ENCODE measurements at places on chromosomes 12 and 14. TPM values are rescaled to one million over a fixed set of nuclear protein-coding genes. Genes with fewer than 3 reads are reported as not detected.

DNA sequence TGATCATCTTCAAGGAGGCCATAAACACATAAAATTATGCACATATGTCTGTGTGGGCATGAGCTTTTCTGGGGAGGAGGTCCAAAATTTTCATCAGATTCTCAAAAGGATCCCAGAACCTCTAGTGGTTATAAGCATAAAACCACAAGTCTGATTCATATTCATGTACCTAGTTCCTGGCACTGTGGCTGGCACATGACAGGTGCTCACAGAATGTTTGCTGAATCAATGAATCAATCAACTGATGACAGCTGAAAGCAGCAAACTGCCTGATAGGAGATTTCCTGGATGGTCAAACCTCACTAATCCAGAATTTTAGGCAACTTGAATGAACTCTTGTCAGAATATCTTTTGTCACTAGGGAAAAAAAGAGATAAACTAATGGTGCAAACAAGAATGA is 13.5 kb upstream of the CMKLR1 start:
- no peak for DNase-seq

- no peak for DNase-seq
Observed at GRCh38 chr12:109999649-109999971, 380 bp downstream of the ANKRD13A start.

DNA sequence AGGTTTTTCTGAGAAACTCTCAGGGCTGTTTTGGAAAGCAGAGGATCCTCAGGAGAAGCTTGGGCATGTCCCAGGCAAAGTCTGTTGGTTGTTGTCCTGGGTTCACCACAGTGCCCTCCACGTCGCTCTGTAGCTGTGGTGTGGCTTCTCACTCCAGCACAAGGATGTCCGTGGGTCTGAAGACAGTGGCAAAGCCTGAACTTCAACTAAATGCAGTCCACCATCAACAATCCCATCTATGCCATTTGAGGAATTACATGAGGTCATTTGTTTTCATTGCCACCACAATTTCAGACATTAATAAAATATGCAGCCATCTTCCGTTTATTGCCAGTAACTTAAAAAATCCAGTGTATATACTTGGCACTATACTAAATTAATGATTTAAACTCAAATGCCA is 272.1 kb downstream of the LRIG3 start:
- DNase-seq = no peak

GRCh38 chr12:32881702-32882101 is 14.9 kb downstream of the PKP2 start:
- DNase-seq = no peak

DNA sequence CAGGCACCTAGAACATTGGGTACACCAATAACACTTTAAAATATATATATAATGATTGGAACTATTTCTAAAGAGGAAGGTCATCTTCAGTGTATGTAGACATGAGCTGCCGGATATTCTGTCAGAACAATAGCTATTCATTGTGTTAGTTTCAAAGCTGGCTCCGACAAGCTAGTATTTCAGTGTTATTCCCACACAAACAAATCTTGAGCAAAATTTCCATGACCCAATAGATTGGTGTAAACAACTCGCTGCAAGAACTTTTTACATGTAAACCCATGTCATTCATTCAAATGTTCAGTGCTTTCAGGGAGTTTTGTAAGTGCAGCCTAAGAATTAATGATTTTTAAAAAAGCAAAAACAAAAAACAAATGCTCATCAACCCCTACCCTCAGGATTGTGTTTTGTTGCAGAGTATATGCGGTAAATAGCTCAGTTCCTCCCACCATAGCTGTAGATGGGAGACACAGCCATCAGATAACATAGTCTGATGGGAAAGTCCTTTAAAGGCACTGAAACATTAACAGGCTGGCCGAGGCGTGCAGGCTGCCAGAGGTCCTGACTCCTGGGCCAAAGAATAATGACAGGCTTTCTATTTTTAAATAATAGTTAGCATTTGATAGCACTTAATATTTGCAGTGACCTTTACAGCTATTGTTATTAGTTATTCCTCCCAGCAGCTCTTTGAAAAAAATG is 150.3 kb upstream of the ARHGAP5 start:
- no peak for DNase-seq

HDAC7 gene
- polyA plus RNA-seq = 90.2 TPM

VASH1 gene
- polyA plus RNA-seq = 41.4 TPM

DNA sequence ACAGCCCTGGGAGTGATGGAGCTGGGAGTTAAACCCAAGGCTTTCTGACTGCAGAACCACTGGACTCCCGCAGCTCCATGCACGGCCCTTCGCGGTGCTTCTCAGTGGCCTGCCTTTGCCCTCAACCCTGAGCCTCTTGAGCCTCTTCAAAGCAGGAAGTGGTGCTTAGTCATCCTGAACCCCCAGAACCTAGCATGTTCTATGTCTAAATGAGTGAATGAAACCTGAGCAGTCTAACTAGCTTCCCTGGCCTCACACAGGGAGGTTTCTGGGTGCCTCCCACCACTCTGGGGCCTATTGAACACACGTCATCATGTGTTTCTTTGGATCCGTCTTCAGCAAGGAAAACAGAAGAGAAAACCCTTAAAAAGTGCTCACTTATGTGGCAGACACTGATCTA is 117.9 kb upstream of the SFSWAP start:
- DNase-seq = no peak

DNA sequence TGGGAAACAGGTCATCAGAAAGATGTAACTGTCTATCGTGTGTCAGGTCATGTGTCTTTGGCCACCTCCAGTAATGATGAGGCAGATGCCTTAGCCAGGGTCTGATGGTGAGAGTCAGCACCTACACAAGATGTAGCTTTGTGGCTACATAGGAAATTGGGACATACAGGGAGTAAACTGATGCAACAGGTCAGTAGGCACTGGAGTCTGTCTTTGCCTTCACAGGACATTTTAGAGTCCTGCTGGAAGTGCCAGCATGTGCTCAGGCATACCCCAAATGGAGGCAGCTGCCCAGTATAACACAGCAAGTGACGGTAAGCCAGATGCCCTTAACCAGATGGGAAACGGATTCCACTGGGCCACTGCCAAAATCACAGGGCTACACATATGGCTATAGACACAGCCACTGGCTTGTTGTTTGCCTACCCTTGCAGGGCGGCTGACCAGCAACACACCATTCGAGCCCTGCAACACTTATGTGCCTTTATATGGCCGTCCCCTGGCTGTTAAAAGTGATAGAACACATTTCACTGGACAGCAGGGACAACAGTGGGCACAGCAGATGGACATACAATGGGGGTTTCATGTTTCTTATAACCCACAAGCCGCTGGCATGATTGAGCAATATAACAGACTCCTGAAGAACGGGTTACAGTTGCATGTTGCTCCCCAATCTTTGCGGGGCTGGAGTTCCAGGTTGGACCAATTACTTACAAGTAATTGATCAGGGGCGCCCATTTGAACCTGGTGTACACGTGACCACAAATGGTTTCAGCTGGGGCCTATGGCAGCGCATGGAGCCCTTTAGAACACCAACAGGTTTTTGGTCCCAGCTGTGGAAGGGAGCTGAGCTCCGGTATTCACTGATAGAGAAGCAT is 12.9 kb upstream of the RNASE12 start:
- no peak for DNase-seq

ACOT4 gene
- 3.5 TPM for polyA plus RNA-seq

DNA sequence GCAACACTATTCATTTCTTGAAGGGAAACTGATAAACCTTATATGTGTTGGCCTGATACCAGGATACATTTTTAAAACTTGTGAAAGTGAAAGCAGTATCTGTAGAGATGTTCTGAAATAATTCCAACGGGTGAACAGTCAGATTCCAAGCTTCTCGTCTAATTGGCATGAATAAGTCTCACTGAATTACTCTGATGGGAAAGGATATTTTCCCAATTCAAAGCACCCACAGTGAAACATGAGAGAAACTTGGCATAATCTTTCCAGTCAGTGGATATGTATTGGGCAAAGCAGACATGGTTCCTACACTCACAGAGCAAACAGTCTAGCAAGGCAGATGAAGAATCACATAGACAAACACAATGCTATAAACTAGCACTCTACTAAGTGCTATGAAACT is 413.1 kb downstream of the MED13L start:
- DNase-seq = no peak

DNA sequence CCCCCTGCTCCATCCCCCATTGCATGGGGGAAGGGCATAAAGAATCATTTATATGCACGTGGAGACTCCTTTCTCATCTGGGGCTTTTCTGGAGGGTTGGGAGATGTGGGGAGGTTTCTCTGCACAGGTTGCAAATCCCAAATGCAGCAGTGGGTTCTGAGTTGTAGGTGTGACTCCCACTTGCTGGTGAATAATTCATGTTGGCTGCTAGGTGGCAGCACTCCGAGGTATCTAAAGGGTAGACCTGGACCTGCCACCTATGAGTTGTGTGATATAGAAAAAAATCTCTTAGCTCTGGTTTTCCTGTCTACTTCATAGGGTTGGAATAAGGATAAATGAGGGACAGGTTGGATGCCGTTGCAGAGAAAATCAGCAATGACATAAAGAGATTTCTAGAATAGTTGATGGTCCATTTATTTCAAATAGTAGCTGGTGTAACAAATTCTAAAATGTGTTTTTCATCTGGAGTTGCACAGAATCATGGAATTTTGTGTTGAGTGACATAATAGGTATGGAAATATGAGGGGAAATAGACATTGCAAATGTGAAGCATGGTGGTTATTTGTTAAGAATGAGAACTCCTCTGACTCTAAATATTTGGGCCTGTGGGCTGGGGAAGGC is 4.6 kb downstream of the MARCHF9 start:
- DNase-seq = no peak

- no peak for DNase-seq
Observed at GRCh38 chr14:89158701-89159100, 258.3 kb downstream of the FOXN3 start.

GRCh38 chr12:52906191-52906601 is 1.3 kb upstream of the KRT8 start:
- DNase-seq = no peak

SUSD6 gene
- 22.8 TPM for polyA plus RNA-seq

- no peak for DNase-seq
Observed at GRCh38 chr14:92579244-92579936, 65.8 kb downstream of the RIN3 start.

DNA sequence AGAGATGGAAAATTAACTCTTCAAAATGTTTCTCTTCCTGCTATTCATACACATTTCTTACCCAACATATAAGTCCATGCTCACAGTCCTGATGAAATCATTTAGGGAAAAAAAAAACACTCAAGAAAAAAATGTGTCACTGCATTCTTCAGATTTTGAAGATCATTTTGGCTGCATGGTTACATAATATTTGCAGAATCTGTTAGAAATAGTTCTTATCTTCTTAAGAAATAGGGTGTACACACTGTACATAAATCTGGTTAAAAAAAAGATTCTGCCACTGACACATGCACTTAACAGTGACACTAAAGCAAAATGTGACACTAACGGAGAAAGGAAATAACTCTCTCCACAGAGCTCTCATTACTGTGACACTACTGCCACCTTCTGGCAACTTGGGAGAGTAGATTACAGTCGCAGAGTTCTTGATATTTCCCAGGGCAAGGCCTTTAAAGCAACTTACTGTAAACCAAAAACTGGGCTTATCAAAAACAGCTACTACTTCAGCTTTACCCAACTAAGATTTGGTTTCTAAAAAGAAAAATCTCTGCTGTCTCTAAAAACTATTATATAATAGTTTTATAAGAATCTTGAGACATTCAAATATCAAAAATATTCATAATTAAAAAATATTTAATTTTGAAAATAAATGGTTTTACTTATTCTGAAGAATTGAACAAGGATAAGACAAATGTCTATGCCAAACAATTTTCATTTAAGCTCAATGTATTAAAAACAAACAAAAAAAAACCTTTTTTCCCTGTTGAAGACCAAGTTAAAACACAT is 65.0 kb downstream of the SETD3 start:
- peak; percentile 90 for DNase-seq

GRCh38 chr14:24843494-24843893 is 206.5 kb downstream of the STXBP6 start:
- DNase-seq = no peak

MYF5 gene
- polyA plus RNA-seq = 0.10 TPM

IL25 gene
- not detected for polyA plus RNA-seq

DNA sequence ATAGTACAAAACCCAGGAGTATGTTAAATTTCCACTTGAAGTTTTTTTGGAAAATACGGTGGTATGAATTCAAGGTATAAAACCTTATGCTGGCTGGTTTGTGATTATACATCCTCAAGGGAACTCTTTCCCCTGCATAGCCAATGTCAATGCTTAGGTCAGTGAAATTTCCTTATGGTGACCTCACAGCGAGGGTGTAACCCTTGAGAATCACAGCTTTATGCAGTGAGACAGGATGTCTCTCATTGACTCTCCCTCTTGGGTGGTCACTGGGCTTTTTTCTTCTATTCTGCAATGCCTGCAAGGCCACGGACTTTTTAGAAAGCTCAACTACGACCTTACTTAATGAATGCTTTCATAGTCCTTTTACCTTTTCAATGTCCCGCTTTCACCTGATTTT is 64.4 kb downstream of the TMTC1 start:
- no peak for DNase-seq

GRCh38 chr12:87140262-87140661 is 884.1 kb upstream of the MGAT4C start:
- DNase-seq = no peak

GRCh38 chr12:73769337-73769736 is 768.3 kb upstream of the ATXN7L3B start:
- DNase-seq = no peak

GRCh38 chr14:55761651-55762050 is 181.6 kb downstream of the KTN1 start:
- DNase-seq = no peak

DNA sequence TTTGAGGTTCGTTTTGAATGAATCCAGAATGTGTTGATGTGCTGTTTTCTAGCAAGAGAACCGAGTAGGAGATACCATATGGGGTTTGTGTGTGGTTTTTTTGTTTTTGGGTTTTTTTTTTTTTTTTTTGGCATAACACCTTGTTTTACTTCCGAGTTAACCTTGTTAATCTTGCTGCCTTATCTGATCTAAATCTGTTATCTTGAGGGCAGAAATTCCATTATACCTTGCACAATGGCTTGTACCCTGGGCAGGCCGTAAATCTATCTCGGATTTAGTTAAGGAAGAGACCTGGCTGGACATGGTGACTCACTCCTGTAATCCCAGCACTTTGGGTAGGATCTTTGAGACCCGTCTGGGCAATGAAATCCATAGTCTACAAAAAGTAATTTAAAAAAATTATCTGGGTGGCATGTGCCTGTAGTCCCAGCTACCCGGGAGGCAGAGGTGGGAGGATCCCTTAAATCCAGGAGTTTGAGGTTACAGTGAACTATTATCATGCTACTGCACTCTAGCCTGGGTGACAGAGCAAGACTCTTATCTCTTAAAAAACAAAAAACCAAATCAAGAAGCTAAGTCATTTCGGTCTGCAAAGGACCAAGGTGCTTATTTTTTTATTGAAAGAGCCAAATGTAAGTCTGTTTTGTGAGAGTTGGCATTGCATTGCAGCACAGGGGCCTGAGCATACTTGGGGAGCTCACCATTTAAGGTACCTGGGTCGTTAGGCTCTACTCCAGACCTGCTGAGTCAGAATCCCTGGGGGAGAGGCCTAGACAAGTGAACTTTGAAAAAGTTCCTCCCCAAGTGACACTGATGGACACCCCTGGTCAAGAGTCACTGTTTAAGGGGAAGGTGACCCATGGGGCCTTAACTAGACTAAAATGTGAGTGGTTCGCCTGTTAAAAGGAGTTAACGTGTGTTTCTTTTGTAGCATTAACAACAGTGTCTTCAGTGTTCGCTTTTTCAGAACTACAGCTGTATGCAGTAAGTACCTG is 6.7 kb downstream of the DLST start:
- no peak for DNase-seq

GRCh38 chr14:35808076-35808637 is 938 bp downstream of the RALGAPA1 start:
- DNase-seq = no peak

All from renal pelvis (tissue), 12 donors.